ENCODE measurements at places on chromosomes 11 and 22.

DNA sequence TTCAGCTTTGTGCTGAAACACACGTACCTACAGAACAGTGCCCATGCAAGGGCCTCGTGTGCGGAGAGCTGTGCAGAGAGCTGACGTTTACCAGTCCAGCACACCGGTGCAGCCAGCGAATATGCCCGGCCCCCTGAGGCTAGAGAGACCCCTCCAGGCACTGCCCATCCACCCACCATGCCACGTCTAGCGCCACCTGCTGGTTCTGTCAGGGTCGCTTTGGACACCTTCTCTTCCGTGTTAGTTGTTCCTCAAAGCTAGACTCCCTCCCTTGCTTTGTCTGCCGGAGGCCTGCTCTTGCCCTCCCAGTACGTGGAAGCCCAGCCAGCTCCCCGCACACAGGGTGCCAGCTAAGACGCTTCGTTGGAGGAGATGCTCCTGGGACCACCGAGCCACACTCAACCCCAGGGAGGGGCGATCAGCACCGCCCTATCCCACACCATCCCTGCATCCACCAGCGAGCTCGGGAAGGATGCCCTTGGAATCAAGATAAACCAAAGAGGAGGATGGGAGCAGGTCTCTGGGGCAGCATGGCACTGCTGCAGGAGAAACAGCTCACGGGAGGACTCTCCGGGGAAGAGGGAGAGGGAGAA, 43.4 kb downstream of the CPT1A start:
- no peak for DNase-seq

DNA sequence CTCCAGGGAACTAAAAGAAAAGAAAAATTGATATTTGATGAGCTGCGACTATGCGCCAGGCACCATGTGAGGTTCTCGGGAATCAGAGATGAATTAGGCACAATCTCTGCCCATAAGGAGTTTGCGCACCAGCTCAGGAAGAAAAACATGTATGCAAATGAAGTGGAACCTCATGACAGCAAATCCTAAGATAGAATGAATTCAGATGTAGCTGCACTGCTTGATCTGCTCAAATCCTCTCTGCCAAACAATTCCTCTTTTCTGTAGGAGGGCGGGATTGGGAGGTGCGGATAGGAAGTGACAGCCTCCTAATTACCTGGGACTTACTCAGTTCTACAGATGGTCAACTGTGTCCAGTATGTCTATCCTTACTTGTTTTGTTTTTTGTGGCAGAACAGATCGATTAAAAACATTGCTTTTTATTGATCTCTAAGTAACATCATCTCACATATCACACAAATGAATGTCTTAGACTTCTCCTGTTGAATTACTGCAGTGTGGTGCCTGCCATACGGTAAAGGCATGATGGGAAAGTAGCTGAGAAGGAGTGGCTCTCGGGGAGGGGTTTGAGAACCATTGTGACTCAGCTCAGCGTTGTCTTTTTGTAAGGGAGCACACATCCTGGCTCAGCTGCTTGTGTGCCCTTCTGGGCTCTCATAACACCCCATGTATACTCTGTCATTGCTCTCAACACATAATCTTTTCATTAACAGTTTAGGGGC, 13.9 kb downstream of the CRTAM start:
- no peak for DNase-seq

GRCh38 chr11:71252770-71253730, 673 bp upstream of the SHANK2 start:
- no peak for DNase-seq

- DNase-seq: no peak
Observed at GRCh38 chr22:20245577-20246367, 22.3 kb downstream of the RTN4R start.

DNA sequence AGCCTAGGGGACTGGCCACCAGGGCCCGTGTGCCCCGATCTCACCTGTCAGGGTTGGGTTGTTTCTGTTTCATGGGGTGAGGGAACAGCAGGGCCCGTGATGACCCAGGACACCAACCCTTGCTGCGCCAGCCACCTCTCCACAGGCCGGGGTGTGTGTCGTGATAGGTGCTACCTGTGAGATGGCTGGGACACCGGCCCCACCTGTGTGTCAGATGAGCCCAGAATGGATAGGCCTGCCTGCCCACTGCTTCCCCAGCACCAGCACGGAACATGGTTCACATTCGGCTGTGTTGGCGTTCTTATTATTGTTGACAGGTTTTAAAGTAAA, 7.1 kb downstream of the CLDN5 start:
- no peak for DNase-seq

DNA sequence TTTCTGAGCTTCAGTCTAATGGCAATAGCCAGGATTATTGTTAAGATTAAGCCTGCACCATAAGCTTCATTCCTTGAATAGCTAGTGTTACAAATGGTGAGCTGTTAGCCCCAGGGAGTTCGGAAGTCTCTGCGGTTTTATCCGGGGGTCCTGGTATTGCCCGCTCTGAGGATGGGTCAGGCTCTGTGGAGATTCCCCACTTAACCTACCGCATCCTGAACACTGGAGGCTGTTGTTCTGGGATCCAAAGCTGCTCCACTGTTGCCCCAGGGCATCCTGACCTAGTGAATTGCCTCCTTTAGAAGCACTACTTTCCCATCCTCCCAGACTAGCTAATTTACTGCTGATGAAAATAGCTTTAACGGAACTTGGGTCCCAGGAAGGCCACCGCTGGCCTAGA, 14.5 kb upstream of the PEX26 start:
- no peak for DNase-seq

GRCh38 chr22:17537155-17537554, 26.1 kb upstream of the SLC25A18 start:
- DNase-seq: no peak

GRCh38 chr11:73237471-73238290, 19.6 kb downstream of the P2RY2 start:
- DNase-seq: no peak

- no peak for DNase-seq
Observed at GRCh38 chr11:125588505-125588904, 4.1 kb upstream of the STT3A start.

- DNase-seq: no peak
Observed at GRCh38 chr11:619628-620050, 3.9 kb upstream of the IRF7 start.

- DNase-seq: no peak
Observed at GRCh38 chr22:31244943-31245451, 32.9 kb downstream of the LIMK2 start.

DNA sequence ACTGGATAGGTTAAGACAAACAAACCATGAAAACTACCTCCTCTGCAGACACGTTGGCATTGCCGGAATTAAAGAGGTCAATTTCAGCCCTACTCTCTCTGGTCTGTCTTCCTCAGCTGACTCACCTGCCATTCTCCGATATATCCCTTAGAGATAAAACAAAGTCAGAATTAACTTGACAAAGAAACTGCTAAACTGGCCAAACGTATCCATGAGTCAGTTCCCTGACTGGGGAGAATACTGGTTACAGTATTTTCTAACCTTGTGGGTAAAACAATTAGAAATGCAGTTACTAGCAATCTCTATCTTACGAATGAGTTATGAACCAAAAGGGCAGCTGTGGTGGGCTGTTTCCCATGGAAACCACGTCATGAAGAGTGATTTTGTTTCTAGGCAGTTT, 96.2 kb downstream of the RDX start:
- no peak for DNase-seq

DNA sequence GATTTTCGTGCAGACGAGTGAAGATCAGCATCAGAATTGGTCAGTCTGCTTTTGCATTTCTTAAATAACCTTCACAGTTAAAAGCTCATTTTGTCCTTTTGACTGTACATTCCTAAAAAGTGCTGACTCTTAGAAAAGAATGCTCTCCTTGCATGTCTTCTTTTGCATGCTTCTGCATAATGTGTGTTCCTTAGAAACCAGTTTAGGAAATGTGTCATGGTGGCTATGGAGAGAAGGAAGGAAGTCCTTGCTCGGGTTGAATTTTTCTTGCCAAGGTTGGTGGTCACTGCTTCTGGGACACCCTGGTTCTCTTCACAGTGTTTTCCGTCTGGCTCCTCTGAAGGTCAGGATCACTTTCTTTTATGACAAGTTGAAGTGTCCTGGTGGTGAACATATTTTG, 6.8 kb downstream of the AP2A2 start:
- no peak for DNase-seq

GRCh38 chr22:39894554-39895092, 1.1 kb upstream of the ENTHD1 start:
- DNase-seq: no peak

DNA sequence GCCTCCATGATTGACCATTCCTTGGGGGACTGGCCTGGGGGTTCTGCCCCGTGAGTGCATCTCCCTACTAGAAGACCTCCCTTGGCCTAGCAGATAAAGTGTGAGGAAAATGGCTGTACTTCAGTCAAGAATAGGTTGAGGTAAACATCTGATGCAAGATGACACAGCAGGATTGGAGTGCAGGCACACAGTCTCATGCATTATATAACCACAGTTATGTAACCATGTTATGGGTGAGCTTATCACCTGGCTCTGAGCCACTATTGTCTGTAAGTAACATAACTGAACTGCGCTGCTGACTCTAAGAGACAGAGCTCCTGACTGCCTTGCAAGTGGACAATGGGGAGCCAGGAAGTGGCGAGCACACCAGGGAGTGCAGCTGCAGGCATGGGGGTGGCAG, 378.7 kb upstream of the ANO5 start:
- no peak for DNase-seq

GRCh38 chr11:70608568-70609470, 210.5 kb downstream of the CTTN start:
- DNase-seq: no peak

All from esophagus squamous epithelium (tissue), 5 donors.